Activated T-helper 1 cell treated with Interleukin-2 at 50 U/mL for 16 hours (primary cell): ENCODE measurements at places on chromosomes 2 and 18.

DNA sequence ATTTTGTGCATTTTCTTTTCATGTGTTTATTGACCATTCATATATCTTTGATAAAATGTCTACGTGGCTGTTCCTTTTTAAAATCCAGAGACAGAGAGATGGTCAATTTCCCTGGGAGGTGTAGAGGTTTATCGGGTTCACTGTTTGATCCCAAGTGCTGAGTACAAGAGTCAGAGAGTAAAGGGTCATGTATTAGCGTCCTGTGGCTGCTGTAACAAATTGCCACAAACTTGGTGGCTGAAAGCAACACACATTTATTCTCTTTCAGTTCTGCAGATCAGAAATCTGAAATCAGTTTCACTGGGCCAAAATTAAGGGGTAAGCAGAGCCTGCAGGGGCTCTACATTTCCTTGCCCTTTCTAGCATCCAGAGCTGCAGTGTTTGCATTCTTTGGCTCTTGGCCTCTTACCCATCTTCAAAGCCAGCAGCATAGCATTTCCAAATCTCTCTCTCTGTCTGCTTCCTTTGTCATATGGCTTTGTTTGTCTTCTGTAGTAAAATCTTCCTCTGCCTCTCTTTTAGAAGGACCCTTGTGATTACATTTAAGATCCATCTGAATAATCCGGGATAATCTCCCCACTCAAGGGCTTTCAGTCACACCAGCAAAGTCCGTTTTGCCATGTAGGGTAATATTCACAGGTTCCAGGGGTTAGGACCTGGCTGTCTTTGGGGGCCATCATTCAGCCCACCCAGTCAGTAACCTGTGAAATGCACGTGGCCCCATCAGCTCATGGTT lies 49.9 kb downstream of the TMEM17 start:
- DNase-seq = no peak

GRCh38 chr18:46482831-46483230 lies 174.2 kb downstream of the LOXHD1 start:
- no peak for DNase-seq

DNA sequence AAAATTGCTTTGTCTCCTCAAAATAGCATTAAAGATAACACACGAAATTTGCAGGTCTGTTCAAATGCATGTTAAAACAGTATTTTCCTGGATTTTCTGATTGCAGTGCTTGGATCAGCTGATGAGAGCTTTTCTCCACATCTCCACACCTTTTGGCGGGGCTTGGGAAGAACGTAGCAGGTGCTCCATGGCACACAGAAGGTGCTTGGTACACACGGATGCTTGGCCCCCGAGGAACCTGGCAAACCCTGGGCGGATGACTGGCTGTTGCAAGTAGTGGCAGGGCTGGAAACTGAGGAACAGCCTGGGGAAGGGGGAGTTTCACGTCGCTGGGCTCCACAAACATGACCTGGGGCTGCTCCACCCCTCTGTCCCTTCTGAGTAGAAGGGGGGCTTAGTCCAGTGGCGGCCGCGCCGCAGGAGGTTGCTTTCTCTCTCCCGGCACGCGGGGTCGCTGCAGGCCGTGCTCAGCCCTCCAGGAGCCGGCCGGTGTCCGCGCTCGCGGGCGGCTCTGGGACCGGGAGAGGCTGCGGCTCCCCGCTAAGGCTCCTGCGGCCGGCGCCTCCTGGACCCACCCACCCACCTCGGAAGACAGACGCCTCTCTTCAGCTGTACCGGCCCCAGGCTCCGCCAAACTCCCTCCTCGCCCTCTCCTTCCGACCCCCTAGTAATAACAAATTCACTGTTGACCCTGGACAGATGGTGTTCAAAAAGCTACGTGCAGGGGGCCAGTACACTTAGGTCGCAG lies 69.3 kb downstream of the MARCO start:
- no peak for DNase-seq

GRCh38 chr2:37856101-37856751 lies 68.9 kb upstream of the RMDN2 start:
- no peak for DNase-seq

DNA sequence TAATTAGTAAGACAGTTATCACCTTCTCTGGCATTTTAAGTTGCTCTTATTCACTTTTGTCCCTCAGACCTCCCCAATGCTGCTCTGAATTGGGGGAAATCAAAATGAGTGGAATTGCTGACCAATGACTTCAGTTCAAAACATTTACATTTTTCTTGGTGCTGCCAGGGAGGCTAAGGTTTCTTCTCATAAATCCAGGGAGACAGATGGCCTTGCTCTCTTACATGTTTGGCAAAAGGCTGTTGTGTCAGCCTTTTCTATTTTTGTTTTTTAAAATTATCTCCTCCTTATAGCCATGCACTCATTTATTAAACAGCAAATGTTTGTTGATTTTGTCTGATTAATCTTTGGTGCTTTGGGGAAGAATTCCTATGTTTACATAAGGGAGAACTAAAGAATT lies 82.0 kb downstream of the GALNT13 start:
- DNase-seq = no peak

DNA sequence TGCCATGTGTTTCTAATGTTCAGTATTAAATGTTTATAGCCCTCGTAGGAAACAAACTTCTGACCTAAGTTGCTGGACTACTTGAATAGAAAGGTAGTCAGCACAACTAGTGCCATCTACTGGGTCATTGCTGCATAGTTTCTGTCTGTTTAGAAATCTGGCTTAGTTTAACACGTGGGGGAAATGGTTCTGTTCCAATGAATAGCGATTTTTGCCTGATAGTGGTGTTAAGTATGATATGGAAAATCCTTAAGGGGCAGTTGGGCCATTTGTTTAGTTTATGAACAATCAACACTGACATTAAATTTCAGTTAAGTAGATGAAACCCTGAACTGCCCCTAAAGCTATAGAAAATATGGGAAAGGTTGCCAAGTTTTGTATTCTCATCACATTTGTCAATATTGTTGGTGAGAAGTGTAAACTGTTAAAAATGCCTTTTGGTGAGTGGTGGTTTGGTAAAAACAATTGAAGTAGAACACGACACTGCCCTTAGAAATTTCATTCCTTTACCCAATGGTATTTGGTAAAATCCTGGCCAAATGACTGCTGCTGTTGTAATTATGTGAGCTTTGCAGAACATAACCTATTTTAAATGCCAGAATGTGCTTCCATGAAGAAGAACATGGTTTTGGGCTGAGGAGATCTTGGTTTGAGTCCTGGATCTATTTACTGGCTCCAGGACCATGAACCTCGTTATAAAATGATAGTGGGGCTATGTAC lies 13.2 kb downstream of the NABP1 start:
- DNase-seq = no peak

DNA sequence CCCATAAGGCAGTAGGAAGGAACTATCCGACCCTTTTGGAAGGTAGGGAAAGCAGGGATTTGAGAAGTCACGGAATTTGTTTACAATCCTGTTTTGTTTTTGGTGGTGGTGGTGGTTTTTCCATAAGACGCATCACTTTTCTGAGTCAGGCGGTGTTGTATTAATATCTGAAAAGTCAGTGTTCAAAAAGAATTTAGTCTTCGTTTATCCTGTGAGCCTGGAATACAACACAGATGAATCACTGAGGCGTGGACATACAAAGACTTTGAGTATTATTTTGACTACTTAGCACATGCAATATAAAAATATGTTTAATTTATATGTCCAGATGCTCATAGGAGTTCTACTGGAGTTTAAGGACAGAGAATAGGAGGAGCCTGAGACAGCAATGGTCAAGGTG lies 785 bp downstream of the ZNF892 start:
- DNase-seq = no peak

DNA sequence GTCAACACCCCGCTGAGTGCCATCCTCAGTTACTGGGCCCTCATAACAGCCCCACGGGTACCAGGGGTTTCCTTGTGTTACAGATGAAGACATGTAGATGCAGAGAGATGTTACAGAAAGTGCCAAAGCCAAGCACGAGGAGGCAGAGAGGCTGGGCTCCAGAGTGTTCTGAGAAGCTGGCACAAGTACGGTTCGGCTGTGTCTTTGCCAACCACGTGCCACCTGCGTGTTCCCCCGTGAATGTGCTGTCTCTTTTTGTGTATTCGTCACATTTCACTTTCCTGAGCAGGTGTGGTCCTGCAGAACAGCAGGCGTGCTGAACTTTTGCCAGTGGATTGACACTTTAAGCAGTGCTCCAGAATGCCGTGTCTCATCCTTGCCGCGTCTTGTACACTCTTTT lies 124.6 kb downstream of the NCK2 start:
- DNase-seq = no peak

DNA sequence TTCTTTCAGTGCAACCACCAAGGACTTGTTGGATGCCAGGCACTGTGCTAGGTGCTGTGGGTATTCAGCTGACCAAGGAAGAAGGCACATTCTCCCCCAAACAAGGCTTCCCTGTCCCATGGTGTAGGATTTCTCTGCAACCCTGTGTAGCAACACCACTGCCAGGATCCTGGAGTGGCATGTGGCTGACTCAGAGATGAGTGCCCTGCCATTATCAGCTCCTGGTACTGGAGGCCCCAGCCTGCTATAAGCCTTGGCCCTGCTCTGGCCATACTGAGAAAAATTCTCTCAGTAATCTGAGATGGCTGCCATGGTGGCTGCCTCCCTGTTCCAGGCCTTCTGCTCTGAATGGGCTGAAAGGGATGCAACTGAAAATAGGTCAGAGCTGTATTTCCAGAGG lies 4.3 kb downstream of the SMYD5 start:
- DNase-seq = no peak

- DNase-seq = no peak
Measured at GRCh38 chr2:201532686-201533304, 81.3 kb downstream of the STRADB start.
